ENCODE measurements at places on chromosomes 3 and 15.

DNA sequence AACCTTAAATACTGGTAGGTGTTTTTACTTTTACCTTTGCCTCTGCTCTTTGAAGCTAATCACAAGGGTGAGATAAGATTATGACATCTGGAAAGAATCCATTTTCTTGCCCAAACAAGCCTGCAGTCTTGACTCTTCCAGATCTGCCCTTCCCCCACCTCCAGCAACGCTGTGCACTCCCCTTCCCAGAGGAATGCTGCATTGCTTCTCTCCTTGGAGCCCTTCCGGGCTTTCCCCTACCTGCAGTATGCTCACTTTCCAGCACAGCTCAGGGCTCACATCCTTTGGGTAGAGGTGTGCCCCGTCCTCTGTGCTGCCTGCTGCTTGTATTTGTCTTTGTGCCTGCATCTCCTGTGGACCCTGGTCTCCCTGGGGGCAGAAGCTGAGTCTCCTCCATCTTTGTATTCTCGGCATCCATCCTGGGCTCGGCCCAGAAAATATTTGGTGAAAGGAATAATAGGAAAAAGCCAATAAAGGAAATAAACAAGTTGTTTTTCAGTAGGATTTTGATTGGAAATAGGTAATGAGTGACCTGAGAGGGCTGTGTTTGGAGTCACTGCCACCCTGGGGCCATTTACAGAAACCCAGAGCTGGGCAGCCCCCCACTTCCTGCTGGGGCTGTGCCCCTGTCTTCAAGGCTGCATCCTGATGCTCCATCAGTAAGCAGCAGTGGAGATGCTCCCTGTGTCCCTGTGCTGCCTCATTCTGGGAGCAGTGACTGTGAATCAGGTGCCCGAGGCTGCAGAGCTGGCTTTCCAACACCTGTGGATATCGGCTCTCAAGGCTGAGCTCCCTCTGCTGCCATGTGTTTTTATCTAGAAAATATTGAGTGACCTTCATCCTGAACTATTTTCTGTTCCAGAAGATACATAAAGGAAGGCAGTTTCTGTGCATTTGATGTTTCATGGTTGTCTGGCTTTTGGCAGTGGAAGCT lies 117.5 kb downstream of the EEFSEC start:
- DNase-seq, result no peak

GRCh38 chr15:73440571-73440970 lies 2.4 kb upstream of the REC114 start:
- DNase-seq, result no peak

GRCh38 chr3:193400304-193400703 lies 21.8 kb upstream of the ATP13A5 start:
- DNase-seq, result no peak

DNA sequence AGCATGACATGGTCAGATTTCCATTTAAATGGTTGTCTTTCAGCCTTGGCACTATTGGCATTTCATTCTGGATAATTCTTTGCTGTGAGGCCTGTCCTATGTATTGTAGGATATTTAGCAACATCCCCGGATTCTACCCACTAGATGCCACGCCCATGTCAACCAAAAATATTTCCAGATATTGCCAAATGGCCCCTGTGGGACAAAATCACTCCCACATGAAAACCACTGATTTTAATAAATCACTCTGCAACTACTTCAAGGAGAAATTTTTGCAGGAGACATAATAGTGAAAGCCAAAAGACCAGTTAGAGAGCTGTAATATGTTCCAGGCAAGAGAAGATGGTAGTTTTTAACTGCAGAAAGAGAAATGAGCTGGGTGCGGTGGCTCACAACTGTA lies 55.9 kb upstream of the RARB start:
- DNase-seq, result no peak

DNA sequence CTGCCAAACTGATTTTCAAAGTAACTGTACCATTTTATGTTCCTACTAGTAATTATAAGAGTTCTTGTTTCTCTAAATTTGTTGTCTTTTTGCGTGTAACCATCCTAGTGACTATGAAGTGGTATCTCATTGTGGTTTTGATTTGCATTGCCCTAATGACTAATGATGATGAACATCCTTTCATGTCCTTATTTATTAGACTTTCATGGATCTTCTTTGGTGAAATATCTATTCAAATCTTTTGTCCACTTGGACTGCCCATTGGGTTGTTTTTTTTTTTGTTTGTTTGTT lies 3.6 kb downstream of the OXSR1 start:
- DNase-seq, result no peak
